Amygdala (tissue), 56 donors: ENCODE measurements at places on chromosomes 3 and 15.

DNA sequence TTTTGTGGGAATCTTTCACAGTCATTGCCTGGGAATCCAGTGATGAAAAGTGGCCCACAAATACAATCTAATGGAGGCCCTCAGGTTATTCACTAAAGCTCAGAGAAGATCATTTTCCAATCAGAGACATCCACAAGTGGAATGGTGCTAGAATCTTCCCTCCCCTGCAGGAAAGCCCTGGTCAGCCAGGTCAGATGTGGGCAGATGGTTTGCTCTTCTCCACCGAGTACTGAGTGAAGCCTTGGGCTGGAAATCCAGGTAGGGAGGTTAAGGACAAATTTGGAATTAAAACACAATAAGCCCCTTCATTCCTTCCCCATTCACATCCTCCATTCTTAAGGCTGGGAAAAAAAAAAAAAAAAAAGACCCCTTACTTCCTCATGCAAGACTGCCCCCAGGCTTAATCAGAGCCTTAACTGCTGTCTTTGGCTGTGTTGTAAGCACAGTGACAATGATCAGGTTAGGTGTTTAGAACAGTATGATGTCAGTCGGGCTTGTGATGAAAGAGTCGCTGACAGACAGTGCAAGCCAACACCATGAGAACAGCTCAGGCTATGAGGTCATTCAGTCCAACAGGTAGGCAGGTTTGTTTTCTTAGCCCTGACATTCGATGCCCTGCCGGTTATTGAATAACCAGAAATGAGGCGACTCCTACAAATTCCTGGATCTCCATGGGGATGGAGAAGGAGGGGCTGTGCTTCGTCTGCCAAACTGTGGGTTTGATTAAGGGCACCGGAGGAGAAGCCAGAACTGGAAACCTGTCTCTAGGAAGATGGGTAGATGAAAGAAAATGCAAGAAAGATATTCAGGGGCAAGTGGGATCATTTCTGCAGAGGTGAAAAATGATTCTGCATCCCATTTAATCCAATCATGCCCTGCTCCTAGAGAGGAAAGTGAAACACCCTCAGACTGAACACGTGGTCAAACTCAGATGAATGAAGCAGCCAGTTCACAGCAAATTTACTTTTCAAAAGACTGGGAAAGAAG, 23.5 kb upstream of the HES1 start:
- DNase-seq: no peak

DNA sequence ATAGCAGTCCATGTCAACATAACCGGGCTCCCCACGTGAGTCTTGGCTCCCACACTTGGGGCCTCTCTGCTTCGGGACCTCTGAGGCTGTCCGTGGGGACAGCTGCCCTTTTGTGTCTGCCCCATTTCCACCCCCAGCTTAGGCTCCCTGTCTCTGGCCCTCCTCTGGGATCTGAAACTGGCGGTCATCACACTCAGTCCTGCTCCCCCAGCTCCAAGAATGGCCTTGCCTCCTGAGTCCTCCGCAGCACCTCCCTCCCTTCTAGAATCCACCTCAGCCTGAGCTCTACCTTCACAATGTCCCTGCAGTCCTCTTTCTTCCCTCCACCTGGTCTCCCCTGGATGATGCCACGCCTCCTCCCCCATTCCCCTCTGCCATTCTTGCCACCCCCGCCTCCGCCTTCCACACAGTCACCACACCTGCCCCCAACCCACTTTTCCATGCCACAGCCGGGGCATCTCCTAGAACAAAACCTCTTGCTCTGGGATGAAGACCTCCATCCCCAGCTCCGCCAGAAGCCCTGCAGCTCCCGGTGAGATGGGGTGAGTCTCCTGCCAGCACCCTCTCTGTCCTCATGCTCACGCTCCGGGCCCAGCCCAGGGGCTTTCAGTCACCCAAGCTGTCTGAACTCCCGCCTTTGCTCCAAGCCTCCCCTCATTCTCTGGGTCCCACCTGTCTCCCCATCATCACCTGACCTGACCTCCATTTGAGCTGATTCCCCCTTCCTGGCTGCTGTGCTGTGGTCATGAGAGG, 7.0 kb upstream of the ZXDC start:
- no peak for DNase-seq

- DNase-seq: no peak
Observed at GRCh38 chr3:141093971-141094684, 43.0 kb downstream of the SPSB4 start.

- no peak for DNase-seq
Observed at GRCh38 chr3:47008851-47009224, 29.4 kb downstream of the NBEAL2 start.

DNA sequence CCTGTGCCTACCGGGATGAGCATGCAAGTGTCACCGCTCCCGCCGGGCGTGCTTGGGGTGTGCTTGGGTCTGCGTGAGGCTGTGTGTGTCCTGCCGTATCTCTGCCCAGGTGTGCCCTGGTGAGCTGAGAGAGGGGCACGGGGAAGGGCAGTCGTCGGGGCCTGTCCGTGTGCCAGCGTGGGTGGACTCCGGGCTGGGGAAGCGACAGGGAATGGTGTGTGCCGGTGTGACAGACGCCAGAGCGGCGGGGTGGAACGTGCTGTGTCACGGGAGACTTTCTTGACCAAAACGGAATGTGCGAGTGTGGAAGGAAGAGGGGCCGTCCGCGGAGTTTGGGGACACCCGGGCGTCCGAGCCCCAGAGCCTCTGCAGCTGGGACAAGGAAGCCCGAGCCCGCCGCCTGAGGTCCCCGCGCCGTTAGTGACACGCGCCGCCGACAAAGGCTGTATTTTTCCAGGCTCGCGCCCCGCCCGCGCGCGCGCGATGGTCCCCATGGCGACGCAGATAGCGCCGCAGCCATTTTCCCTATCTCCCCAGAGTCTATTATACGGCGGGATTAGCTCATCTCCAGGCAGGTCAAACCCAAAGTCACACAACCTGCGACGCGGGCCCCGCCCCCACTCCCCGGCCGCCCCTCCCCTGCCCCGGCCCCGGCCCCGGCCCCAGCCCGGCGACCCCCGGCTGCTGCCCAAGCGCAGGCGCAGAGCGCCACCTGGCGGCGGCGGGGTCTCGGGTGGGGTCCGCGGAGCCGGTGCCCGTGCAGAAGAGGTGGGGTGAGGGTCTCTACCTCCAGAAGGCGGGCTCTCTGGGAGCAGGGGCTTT, 4.5 kb upstream of the GATA2 start:
- peak; percentile 76 for DNase-seq

- DNase-seq: no peak
Observed at GRCh38 chr3:43062564-43063040, 43.3 kb downstream of the POMGNT2 start.

DNA sequence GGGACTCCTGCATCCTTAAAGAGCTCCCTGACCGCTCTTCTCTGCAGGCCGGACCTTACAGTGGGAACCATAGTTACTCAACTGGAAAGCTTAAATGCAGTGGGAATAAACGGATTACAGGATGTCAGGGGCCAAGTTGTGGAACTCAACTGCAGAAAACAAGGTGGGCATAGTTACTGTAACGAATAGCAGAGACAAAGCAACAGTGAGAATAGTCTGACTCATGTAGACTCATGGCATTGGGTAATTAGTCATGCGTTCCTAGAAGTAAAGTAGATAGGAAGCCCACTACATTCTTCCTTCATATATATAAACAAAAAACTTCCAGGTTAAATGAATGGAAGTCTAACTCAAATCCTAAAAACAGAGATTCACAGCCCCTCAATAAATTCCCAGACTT, 95.5 kb upstream of the CHRNA7 start:
- DNase-seq: no peak

DNA sequence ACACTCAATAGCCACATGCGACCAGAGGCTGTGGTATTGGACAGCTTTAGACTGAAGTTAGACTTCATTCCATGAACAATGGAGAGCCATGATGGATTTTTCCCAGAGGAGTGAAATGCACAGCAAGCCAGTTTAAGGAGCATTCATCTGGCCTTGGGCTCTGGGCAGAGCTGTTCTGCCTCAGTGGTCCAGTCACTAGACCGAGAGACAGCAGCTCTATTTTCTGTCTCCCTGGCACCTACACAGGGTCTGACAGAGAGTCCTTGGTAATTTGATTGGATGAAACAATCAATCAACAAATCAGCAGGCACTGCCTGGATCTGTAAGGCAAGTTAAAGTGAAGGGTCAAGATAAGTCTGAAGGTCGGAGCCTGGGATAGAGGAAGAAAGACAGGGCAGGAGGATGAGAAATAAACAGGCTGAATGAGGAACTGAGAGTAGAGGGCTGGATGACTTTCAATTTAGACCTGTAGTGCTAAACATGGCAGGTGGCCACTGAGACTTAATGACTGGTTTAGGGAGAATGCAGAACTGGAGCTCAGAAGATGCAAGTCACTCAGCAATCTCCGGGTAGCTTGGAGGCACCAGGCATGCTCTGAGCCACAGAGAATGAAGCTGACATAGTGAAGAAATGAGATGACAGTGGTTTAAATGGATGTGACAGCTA, 98.5 kb upstream of the SLC25A36 start:
- DNase-seq: no peak

GRCh38 chr3:177145381-177145780, 51.9 kb downstream of the TBL1XR1 start:
- no peak for DNase-seq

- peak; percentile 30 for DNase-seq
Observed at GRCh38 chr3:38117748-38118420, 19.0 kb downstream of the ACAA1 start.

GRCh38 chr3:126847061-126847460, 135.9 kb upstream of the PLXNA1 start:
- no peak for DNase-seq

DNA sequence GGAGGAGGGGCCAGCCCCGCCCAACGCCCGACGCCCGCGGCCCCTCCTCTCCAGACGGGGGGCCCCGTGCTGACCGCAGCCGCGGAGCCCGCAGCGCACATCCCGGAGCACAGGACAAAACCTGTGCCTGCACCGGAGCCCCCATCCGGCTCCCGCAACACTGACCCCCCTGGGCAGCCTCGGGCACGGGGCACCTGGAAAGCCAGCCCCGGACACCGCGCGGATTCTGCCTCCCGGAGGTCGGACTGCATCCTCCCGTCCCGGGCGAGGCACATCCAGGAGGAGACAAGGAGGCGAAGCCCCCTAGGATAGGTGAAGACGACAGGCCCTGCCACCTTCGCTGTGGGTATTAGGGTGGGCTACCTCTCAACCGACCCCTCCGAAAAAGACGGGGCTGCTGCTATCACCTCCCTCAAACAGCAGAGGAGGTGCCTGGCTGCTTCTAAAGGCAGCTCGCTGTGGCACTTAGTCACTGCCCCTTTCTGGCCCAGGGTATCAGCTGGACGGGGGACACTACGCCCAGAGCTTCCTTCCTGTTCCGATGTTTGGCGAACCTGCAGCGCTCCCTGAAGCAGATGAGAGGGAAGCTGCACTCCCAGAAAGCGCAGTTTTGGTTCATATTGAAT, 10.6 kb downstream of the XXYLT1 start:
- DNase-seq: peak; percentile 71

DNA sequence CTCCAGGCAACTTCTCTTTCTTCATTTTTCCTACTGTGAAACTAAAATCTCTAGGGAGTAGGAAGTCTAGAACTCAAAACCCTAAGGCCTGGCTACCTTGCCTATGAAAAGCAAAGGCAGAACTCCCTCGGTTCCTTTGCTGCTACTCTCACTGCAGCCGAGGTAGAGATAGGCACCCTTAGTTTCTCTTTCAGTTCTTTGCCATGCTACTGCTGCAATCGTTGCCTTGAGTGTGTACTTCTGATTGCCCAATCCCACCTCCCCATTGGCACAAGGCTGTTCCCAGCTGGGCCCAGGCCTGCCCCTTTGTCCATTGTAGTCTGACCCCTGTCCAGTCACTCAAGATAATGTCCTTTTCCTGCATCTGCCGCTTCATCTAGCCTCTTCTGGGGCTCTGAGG, 92.3 kb upstream of the MRPS22 start:
- no peak for DNase-seq

DNA sequence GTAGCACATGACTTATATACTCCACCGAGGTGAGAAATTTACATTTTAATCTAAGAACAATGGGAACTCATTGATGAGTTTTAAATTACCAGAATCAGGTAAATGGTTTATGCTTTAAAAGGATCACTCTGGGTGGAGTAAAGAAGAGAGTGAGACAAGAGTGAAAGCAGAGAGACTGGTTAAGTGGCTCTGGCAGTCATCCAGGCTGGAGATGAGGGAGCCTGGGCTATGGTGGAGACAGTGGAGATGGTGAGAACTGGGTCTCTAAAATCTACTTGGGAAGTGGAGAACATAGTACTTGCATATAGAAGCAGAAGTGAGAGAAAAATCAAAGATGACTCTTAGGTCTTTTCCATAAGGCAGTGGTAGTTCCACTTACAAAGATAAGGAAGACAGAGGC, 37.1 kb upstream of the SLC25A36 start:
- no peak for DNase-seq

DNA sequence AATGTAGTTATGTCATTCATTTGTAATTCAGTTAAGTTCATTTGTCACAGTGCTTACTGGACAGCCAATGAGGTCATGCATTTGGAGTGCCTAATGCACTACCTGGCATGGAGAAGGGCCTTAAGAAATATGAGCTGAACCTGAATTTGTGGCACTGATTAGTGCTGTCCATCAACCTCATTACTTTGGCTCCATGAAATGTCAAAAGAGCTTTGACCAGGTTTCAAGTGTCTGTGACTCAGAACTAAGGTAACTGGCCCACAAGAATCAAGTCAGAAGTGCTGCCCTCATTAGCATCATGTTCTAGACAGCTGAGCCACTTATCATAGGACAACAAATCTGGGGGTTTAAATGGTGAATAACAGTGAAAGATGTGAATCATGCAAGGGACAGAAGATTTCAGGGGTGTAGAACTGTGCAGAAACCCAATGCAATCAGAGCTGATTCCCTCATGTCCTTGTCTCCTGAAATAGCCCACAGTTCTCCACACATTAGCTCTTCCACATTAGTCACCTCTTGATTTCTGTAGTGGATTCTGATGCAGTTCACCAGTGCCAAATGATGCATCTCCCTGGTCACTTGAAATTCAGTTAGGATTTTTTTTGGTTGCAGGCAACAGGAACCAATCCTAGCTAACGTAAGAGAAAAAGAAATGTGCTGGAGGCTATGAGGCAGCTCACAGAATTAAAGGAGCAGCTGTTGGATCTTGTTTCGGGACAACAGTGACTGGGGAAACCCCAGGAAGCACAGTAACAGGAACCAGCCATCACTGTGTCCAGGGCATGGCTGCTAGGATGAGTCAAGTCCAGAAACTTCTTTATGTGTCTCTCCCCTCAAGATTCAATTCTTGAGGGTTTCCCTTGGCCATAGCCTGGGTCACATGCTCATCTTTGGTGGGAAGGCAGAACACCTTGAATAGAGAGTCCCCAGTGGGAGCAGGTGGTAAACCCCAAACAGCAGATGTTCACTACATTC, 38.7 kb downstream of the CHST2 start:
- no peak for DNase-seq

GRCh38 chr3:125023833-125024555, 31.8 kb downstream of the HEG1 start:
- no peak for DNase-seq
